ENCODE measurements at places on chromosomes 6 and 20.

DNA sequence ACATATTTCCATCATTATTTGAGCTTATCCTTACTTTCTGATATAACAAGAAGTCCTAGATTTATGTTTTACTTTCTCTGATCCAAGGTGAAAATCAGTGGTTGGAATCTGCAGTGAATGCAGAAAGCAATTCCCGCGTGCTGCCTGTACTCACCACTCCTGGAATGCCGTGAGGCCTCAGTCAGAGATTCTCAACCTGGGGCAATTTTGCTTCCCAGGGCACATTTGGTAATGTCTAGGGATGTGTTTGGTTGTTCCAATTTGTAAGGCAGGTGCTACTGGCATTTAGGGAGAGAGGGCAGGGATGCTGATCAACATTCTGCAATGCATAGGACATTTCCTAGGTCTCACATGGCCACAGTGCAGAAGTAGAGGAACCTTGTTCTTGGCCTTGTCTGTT lies 23.9 kb downstream of the CST4 start:
- no peak for DNase-seq

DNA sequence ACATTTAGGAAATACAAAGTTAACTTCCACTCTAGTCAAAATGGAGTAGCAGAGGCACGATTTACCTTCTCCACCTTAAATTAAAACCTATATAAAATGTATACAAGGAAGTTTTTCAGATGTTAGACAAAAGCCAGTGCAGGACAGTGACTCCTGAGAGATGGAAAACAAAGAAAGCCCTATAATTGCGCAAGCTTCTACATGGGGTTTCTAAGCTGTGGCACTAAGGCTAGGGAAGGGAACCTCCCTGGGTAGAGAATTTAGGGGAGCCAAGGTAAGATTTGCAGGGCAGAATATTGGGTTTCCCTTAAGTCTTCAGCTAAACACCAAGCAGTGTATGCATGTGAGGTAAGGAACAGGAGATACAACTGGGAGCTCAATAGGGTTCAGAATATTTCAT lies 18.5 kb upstream of the ZC3H12D start:
- DNase-seq, result no peak

GRCh38 chr6:11650025-11650696 lies 112.6 kb downstream of the TMEM170B start:
- DNase-seq, result no peak

- DNase-seq, result no peak
Measured at GRCh38 chr6:126041516-126041915, 55.2 kb downstream of the TRMT11 start.

DNA sequence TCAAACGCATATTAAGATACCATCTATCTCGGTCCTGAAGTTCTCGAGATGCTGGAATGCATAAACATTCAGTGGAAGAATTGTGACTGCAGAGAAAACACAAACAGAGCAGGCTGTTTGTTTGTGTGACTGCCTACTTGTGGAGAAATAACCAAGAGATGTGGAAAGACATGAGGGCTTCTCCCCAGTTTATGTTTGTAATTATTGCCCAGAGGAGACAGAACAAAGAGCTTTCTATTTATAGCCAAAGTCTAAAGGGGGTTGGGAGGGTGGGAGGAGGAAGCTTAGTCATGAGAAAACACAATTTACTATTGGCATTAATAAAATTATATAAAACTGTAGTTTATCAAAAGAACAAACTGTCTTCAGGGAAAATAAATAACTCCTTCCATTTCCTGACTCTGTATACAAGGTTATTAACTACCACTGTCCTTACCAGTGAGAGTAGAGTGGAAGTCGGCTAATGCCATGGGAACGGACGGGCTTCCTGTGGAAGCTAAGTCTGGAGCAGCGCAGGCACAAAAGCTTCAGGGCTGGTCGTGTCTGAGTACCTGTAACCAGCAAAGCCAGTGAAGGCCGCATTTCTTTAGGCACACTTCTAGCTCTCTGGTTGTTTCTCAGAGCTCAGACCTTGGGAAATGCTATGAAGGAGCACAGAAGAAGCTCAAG lies 200.2 kb upstream of the SUPT3H start:
- DNase-seq, result no peak

DNA sequence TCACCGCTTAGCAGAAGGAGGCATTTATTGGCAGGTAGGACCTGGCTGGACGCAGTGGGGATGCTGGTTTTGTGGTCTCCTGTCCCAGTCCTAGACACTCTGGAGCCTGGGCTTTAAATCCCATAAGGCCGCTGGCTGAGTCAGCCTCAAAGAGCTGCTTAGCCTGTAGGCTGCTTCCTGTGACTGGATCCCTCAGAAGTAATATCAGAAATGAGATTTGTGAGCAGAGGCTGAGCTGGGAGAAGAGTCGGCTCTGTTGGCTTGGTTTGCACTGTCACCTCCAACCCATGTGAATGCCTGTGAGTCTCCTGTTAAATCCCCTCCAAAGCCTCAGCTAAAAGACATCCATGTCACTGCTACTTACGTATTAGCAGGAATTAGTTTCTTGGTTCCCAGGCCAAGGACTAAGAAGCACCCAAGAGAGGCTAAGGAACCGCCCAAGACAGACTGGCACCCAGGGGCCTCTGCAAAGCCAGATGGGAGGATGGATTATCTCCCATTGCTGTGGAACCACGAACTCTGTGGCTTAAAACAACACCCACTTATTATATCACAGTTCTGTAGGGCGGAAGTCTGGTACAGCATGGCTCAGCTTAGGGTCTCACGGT lies 289.4 kb downstream of the CDC5L start:
- no peak for DNase-seq

DNA sequence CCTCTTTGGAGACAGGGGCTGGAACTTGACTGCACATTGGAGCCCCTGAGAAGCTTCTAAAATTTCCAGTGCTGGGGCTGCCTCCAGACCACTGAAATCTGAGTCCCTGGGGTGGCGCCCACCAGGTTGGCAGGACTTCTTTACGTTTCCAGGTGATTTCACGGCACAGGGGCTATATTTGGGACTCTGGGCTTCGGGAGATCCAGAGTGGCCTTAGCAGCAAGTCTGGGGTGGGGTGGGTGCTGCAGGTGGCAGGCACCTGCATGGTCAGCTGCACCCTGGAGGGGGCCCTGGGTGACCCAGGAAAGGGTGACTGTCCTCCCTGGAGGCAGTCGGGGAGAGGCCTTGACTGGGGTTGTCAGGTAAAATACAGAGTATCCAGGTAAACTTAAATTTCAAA lies 135.5 kb upstream of the PHACTR3 start:
- DNase-seq, result no peak

GRCh38 chr20:51703400-51704287 lies 64.5 kb downstream of the ATP9A start:
- no peak for DNase-seq

GRCh38 chr6:116314218-116314617 lies 34.5 kb upstream of the TSPYL1 start:
- DNase-seq, result no peak

DNA sequence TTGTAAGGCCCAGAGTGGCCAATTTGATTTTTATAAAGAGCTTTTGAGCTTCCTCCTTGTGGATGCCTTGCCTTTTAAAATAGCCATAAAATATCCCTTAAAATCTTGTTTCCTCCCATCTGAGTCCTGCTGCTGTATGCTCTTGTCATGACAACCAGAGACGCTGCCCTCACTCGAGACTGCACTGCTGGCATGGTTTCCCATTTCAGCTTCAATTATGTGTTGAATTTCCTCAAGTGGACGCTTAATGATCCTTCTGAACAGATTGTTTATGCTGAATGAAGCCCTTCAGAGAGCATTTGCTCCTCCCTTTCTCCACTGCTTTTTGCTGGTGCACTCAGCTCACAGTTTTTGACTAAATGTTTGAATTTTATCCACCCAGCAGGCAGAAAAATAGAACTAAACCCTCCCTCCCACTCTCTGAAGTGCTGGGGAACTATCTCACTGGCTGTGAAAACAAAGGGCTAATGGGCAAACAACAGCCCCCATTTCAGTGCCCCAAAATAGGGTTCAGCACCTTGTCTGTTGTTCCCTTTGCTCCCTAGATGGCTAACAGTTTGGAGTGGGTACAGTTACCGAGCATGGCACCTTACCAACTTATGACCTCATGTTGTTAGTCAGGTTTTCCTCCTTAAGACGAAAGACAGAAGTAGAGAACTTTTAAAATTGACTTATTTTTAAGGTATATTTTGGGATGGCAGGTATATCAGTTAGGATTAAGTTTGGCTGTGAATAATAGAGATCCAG lies 45.5 kb upstream of the RNF8 start:
- peak; percentile 89 for DNase-seq

GRCh38 chr6:14625173-14625895 lies 507.8 kb downstream of the CD83 start:
- DNase-seq, result no peak

GRCh38 chr6:4907602-4908001 lies 96.2 kb downstream of the RPP40 start:
- DNase-seq, result no peak

- no peak for DNase-seq
Measured at GRCh38 chr6:105907301-105907700, 178.8 kb upstream of the PRDM1 start.

GRCh38 chr6:90083891-90084290 lies 189.6 kb downstream of the GJA10 start:
- no peak for DNase-seq

DNA sequence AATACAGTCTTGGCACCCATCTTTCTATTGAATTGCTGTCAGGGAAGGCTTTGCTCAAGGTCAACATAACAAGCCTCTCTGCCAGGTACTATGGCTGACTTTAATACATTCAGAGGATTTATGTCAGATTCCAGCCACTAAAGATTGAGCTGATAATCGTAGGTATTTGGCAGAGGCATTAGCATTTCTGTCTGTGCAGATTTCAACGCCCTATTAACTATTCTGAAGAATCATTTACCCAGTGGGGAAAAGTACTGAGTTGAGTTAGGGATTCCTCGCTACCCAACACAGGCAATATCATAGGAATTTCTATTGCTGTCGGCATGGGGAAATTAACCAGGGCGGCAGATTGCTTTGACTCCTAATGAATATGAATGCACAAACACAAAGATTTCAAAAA lies 233.7 kb upstream of the SPTLC3 start:
- DNase-seq, result no peak

DNA sequence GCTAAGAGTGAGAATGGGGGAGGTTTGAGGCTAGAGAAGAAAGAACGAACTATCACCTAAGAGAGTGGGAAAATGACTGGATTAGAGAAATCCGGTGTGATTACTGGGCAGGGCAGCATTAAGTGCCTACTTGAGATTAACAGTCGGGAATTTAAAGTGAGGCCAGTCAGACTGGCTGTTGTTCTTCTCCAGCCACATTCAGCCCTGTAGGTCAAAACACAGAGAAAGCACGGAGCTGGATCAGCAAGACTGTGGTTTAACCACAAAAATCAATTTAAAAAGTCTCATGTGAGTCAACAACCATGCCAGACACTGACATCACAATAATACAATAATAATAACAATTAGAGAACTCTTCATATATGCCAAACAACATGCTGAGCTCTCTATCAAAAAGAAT lies 301.9 kb upstream of the SGK1 start:
- no peak for DNase-seq

GRCh38 chr6:22067122-22067521 lies 229.7 kb downstream of the PRL start:
- DNase-seq, result no peak

DNA sequence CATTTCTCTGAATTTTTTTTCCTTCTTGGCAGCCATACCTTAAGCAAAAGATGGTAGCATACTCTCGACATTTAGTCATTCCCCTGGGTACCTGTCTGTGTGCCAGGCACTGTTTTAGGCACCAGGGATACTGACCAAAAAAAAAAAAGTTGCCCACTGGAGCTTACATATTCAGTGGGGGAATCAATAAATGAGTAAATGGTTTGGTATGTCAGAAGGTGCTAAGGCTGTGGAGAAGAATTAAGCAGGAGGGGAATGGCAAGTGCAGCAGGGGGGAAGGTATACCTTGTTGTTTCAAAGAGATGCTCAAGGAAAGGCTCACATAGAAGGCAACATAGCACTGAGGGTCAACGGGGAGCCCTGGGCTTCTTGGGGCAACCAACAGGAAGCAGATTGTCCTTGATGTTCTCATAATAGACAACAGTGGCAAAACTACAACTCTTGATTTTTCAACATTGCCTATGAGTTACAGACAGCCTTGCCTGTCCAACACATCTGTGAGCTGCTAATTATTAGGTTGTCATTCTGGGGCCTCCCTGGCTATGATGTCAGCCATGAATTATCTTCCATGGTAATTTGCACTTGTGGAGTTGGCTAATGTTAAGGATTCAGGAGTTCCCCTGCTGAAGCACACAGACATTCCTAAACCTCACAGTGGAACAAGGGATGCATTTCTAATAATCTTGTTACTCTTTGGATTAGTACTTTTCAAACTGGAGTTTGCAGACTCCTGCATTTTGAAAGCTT lies 19.6 kb downstream of the NT5E start:
- DNase-seq, result no peak

- no peak for DNase-seq
Measured at GRCh38 chr20:51958099-51959065, 156.1 kb upstream of the SALL4 start.

GRCh38 chr6:150634176-150634963 lies 34.7 kb downstream of the PLEKHG1 start:
- no peak for DNase-seq

- peak; percentile 52 for DNase-seq
Measured at GRCh38 chr6:2485116-2485515, 239.7 kb upstream of the GMDS start.

DNA sequence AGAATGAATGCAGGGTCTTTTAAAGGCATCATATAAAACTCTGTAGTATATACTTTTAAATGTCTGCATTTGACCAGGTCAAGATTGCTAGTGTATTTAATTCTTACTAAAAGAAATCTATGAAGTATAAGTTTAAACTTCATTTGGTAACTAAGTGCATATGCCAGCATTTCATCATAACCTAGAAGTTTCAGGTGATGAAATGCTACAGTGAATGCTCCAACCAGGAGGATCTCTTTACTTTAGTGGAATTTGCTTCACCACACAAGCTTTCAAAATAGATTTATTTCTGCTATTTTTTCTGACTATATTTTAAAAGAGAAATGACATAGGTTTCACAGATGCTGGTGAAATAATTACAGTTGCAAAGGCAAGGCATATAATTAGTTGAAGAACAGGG lies 141.9 kb downstream of the HIVEP2 start:
- DNase-seq, result no peak

DNA sequence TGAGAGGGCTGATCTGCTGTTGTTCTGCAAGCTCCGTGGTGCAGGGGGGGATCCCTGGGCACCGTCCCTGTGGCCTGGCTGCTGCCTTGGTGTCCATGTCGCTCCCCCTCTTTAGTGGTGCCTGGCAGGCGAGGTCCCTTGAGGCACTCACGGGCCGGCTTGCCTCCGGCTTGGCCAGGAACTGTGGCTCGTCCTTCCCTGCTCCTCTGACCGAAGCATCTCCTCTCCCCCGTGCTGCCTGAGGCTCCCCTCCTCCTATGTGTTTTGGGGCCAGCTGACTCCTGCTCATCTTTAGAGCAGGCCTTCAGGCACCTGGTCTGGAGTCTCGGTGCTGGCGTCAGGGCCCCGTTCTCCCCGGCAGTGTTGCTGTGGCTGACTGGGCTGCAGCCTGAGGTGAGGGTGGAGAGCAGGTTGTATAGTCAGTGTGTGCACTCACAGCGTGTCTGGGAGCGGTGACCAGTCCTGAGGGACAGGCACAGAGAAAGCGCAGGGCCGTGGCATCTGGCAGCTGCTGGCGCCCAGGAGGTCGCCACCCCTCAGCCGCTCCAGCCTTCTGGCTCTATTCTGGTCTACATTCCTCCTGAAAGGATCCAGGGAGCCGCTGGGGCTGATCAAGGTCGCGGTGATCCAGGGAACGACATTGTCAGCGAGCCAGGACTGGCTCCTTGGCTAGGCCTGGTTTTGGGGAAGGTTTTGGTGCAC lies 43.7 kb downstream of the PYGB start:
- no peak for DNase-seq
